Effector memory CD4-positive, alpha-beta T cell (primary cell): ENCODE measurements at places on chromosomes 11 and 22.

DNA sequence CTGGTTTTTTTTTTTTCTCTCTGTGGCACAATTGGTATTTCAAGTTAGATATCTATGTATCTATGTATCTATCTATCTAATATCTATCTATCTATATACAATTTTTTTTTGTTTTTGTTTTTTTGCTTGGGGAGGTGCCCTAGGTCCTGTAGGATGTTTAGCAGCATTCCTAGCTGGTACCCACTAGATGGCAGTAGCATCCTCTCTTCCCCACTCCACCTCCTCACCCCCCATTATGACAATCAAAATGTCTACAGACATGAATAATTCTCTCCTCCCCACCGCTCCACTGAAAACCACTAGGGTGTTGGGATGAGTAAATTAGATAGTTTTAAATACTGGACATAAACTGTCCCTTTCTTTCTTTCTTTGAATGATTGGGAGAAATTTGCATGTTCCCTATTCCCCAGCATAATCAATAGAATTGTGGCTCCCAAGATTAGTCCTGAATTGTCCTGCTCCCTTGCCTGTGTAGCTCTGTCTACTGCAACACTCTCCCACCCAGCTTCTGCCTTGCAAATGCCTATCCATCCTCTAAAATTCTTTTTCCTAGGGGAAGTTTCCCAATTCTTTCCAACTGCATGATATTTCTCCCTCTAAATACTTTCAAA is 1152.4 kb downstream of the LRRC4C start:
- no peak for DNase-seq

DNA sequence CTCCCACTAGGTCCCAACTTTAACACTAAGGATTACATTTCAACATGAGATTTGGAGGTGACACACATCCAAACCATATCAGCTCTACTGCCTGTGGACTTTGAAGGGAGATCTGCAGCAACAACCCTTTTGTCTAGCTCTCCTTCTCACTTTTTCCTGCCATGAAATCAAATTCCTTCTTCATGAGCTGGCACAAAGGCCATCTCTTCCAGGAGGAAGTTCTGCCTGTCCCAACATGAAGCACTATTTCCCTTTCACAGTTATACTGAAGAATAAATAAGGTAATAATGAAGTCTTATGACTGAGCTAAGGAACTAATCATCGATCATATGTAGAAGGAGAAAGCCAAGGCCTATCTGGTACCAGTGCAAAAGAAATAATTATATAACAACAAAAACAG is 253.5 kb upstream of the TENM4 start:
- no peak for DNase-seq

- no peak for DNase-seq
Observed at GRCh38 chr22:22773979-22774604, 113.5 kb upstream of the IGLL5 start.

DNA sequence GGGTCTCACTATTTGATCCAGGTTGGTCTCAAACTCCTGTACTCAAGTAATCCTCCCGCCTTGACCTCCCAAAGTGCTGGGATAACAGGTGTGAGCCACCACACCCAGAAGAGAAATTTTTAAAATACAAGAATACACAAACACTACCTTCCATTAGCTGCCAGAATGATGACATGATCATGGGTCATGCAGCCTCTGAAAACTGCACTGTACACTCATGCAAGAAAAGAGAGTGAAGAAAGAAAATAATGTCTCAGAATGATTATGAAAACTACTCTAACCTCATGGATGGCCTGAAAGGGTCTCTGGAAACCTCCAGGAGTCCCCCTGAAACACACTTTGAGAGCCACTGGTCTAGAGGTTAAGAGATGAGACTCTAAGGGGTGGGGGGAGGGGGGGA is 18.8 kb downstream of the VPS37C start:
- no peak for DNase-seq

- DNase-seq: no peak
Observed at GRCh38 chr11:73530109-73530508, 67.8 kb downstream of the FAM168A start.

DNA sequence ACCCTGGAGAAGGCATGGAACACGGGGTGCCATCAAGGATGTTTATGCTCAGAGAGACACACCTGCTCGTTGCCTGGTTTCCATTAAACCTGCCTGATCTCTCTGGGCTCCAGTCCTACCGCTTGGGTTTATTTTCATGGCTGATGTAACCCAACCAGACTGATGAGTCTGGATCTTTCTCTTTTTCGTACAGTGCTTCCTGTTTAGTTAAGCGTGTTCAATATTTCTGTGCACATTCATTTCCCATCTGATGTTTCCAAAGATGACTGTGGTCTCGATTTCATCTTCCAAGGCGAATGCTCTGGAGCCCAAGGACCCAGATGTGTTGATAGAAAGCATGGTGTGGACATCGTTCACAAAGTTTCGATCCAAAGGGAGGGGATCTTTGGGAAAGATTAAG is 84.3 kb downstream of the SNX19 start:
- no peak for DNase-seq
